ENCODE measurements at places on chromosomes 4 and X.

GRCh38 chr4:125184116-125184515, 130.6 kb upstream of the FAT4 start:
- DNase-seq, result no peak

DNA sequence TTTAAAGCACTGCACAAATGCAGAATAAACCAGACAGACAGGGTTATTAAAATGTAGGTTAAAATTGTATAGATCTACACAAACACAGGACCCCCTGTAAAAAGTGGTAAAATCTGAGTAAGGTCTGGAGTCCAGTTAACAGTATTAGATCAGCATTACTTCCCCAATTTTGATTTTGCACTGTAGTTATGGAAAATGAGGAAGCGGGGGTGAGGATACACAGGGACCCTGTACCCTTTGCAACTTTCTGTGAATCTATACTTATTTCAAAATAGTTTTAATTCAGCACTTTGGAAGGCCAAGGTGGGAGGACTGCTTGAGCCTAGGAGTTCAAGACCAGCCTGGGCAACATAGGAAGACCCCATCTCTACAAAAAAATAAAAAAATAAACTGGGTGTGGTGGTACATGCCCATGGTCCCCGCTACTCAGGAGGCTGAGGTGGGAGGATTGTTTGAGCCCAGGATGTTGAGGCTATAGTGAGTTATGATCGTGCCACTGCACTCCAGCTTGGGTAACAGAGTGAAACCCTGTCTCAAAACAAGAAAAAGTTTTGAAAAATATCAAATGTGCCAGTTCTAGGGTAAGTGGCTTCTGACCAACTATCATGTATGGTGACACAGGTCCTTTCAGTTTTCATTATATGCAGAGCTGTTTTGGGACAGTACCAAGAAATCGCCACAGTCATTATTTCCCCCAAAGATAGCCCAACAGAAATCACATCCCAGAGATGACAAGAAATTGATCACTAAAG, 17.7 kb downstream of the SEL1L3 start:
- no peak for DNase-seq

DNA sequence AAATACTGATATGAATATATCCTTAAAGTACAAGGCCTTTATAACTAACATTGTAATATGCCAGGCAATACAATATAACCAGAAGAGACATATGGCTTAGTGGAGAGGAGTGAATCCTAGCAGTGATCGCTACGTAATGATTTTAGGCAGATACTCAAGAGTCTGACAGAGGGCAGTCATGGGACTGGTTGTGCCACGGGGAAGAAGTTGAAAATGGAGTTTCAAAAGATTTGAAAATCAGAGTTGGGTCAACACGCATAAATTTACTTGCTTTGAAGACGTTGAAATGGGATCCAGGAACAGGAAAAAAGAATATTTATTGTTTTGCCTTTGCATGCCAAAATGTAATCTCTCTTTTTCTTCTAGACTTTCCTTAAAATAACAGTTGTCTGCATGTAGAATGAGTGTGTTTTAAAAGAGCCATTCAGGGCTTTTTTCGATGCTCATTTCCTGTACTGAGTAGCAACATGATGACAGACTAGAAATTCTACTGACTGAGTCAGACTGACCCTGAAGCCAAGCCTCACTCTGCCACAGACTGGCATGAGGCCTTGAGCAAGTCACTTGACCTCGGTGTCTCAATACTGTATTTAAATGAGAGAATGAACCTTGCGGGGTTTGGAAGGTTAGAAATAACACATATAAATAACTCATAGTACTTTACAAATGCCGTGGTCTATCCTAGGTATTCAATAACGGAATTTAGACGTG, 8.1 kb upstream of the SMS start:
- no peak for DNase-seq

DNA sequence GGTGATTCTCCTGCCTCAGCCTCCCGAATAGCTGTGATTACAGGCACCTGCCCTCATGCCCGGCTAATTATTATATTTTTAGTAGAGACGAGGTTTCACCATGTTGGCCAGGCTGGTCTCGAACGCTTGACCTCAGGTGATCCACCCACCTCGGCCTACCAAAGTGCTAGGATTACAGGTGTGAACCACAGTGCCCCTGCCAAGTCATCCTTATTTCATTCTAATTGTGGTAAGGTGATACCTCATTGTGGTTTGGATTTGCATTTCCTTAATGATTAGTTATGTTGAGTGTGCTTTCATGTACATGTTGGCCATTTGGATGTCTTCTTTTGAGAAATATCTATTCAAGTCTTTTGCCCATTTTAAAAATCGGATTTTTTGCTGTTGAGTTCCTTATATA, 93.0 kb downstream of the USP9X start:
- DNase-seq, result no peak

DNA sequence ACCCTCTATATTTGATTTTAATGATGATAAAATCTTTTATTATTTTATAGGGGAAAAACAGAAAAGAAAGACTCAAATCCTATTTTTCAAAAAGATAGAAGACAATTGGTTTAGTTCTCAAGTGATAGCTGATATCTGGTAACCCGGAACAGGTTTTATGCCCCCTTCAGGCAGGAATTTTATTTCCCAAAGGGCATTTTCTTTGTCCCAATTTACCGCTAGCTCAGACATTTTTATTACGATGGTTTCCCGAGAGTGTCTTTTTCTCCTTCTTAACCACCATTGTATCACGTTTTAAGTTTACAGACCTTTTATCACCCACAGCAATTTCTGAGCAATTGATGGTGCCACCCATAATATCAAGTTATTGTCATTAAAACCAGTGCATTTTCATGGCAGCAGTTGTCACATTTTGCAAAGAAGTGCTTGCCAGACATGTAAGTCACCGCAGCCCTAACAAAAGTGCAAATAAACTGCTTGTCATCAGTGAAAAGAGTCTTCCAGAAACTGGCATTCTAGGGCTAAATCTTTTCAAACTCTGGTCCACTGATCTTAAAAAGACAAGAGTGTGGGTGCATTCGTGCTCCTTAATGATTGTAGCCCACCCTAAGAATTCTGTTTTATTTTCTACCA, 204.8 kb upstream of the VCX start:
- DNase-seq, result no peak

- no peak for DNase-seq
Measured at GRCh38 chr4:128633067-128633466, 176.4 kb upstream of the JADE1 start.

DNA sequence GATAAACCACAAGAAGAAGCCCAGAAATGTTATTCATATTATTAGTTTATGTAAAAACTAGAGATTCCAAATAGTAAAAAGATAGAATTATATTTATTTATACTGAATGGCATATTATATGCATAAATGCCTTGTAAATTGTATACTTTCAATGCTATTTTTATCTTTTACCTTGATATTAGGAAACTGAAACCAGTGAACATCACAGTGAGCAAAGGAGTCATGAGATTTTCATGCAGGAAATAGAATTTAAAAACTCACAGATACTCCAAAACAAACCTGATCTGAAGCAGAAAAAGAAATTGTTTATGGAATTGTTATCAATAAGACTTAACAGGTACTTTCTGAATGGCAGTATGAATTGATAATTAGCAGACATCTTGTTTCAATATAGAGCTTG, 207.3 kb upstream of the CENPE start:
- no peak for DNase-seq

DNA sequence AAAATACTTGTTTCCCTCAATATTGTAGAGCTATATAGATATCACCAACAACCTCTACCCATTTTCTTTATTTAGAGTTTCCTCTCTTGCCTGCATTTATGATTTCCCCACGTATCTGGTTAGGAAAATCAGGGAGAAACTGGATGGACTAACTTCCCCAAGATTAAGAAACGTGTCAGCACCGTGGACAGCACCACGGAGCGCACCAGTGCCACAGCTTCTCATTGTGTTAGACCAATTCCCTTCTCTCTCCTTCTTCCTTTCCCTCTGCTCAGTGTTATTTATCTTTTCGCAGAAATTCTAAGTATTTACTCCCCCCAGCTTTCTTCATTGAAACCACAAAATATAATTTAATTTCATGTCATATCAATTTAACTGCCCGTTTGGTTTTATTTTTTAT, 568.6 kb upstream of the BOD1L1 start:
- DNase-seq, result no peak

GRCh38 chr4:56653461-56654237, 27.4 kb downstream of the HOPX start:
- DNase-seq, result peak; percentile 10

DNA sequence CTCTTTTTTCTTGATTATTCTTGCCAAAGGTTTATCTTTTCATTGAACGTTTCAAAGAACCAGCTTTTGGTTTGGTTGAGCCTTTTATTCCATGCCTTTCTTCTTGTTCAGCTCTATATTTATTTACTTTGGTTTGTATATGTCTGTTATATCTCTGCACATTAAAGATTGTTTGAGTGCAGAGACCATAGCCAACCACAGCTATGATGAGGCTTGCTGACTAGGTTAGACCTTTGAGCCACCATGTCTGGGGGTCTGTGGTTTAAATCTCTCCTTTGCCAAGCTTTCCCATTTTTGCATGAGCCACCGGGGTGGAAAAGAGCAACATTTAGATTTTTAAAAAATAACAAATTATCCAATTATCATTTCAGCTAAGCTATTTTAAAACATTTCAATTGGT, 96.1 kb downstream of the NHS start:
- no peak for DNase-seq

- no peak for DNase-seq
Measured at GRCh38 chrX:129553619-129554288, 13.7 kb downstream of the OCRL start.

GRCh38 chr4:8503801-8504200, 63.2 kb downstream of the TRMT44 start:
- no peak for DNase-seq

DNA sequence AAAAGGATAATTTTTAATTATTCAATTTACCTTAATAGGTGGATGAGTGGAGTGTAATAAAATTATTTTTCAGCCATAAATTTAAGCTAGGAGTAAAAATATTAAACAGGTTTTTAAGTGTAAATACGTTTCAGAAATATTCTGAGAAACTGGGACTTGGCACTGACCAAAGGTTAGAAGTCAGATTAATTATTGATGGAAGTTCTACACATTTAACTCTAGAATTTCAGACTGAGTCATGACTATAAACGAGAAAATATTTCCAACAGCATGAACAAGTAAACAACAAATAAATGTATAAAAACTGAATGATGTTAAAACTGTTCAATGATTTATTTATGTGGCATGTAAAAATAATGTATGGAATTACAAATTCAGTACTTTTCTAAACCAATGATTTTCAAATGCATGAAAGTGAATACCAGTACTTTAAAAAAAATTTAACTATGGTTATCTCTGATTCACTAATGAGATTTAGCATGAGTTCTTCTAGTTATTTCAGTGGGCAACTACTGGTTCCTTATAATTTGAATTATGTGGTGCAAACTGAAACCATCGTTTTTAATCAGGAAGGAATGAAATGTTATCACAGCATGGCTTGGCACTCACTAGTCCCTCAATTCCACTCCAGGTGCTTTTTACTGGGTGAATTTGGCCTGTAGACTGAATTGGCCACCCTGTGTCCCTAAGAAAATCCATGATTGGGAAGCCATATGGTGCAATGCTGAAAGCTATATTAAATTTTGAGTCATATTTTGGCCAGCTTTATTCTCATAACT, 244.2 kb downstream of the FSTL5 start:
- DNase-seq, result no peak

- no peak for DNase-seq
Measured at GRCh38 chrX:32582729-32583128, 628.6 kb downstream of the DMD start.

DNA sequence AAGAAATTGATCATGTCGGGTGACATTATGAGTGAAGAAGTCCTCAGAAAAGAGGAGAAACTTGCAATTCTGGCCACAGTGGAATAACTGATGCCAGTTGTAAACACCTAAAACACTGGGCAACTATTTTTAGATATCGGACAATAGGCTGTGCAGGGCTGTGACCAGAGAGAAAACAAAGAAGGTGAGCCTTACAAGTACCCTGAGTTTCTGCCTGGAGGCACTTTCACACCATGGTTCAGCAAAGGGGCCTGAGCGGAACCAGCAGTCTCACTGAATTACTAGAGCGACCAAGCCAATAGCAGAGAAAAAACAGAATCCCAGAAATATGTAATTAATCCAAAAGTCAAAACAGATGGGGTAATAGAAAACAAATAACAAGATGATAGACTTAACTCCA, 11.2 kb downstream of the IRAK1 start:
- no peak for DNase-seq

DNA sequence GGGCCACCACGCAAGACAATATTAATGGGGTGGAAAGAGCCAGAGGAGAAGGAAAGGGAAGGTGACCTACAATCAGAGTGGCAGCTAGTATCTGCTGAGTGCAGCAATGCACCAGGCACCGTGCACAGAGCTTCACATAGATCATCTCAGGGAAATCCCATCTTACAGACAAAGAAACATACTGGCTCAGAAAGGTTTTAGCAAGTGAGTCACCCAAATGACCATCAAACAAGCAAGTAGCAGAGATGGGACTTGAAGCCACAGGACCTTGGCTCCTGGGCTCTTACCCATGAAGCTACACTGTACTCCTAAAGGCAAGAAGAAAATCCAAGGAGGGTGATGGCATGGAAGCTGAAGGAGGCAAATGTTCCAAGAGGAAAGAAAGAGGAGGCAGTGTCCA, 6.8 kb downstream of the ANXA5 start:
- DNase-seq, result no peak

DNA sequence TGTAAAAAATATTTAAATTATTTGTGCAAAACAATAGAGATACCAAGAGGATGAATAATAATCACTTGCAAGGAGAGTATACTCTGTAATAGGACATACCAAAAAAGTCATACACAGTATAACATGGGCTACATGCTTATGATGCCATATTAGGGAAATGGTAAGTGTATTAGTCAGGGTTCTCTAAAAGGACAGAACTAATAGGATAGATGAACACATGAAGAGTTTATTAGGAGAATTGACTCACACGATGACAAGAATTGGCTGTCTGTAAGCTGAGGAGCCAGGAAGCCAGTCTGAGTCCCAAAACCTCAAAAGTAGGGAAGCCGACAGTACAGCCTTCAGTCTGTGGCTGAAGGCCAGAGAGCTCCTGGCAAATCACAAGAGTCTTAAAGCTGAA, 151.2 kb downstream of the DTHD1 start:
- no peak for DNase-seq

- no peak for DNase-seq
Measured at GRCh38 chrX:118565853-118566252, 70.2 kb downstream of the DOCK11 start.

GRCh38 chr4:3074846-3075651, 568 bp downstream of the HTT start:
- DNase-seq, result no peak

- no peak for DNase-seq
Measured at GRCh38 chr4:147942729-147943128, 210.8 kb downstream of the ARHGAP10 start.

- no peak for DNase-seq
Measured at GRCh38 chr4:102598086-102598761, 97.1 kb downstream of the NFKB1 start.

GRCh38 chrX:13649838-13650237, 3.1 kb upstream of the TCEANC start:
- no peak for DNase-seq

- DNase-seq, result no peak
Measured at GRCh38 chr4:156230176-156230575, 276.5 kb upstream of the CTSO start.
